ENCODE measurements at places on chromosomes 2 and 18. TPM values are rescaled to one million over a fixed set of nuclear protein-coding genes. Genes with fewer than 3 reads are reported as not detected.

SLC35F6 gene
- 8.9 TPM for total RNA-seq

PRKAG3 gene
- 19.3 TPM for total RNA-seq

GRCh38 chr2:228545748-228546145 lies 364.3 kb upstream of the SPHKAP start:
- no peak for DNase-seq

DNA sequence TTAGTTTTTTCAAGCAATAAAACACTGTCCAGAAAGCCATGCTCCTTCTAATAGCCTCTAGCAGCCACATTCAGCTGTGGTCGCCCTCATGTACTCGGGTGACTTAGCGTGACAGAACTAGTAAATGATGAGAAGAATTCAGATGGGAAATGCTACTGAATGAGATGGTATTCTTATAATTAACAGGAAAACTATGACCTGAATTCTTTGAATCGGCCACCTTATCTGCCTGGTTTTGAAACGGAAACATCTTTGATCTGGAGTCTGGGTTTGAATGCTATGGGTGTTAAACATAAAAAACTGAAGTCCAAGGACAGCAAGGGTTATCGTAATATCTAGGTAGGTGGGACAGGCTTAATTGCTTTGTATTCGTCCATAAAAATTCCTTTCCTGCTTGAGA lies 138.8 kb upstream of the DNMT3A start:
- DNase-seq, result no peak

- no peak for DNase-seq
Measured at GRCh38 chr2:174076040-174076439, 110.9 kb upstream of the SP3 start.

DNA sequence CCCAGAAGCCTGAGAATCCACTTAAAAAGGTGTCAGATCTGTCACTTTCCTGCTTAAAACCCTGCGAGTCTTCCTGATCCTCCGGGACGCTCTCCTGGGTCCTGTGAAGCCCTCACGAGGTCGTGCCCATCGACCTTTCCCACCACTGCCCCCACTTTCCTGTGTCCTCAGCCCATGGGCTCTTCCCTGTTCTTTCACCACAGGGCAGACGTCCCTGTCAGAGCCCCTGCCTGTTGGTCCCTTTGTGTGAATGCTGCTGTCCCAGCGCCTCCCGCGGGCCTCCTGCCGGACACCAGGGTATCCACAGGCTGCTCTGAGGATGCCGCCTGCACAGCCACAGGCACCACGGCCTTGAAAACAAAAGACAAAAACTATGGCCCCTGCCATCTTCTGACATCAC lies 125.6 kb downstream of the TMEM18 start:
- DNase-seq, result no peak

- DNase-seq, result no peak
Measured at GRCh38 chr18:30361864-30362540, 680.5 kb downstream of the DSC3 start.

CFC1 gene
- not detected for total RNA-seq

CNRIP1 gene
- 21.1 TPM for total RNA-seq

- no peak for DNase-seq
Measured at GRCh38 chr2:10956006-10956790, 44.5 kb downstream of the KCNF1 start.

NT5C1B gene
- total RNA-seq, result not detected

DNA sequence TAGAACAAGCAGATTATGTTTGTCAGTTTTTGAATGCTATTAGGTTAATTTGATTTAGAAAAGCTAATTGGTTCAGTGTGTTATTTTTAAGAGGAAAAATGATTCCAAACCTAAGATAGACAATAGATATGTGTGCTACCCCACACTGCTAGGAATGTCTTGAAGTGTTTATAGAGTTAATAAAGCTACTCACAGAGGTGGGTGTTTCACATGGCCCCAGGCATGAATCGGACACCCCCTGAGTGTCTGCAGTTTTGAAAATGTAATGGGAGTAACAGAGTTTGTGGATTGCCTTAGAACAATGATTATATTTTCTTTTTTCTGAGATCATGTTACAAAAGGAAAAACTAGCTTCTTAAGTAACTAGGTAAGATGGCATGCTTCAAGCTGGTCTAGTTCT lies 348.3 kb downstream of the ADCYAP1 start:
- no peak for DNase-seq
